ENCODE measurements at places on chromosomes 1 and 21. TPM values are rescaled to one million over a fixed set of nuclear protein-coding genes. Genes with fewer than 3 reads are reported as not detected.

The TRNAU1AP gene
- total RNA-seq = 22.0 TPM

The CLEC20A gene
- total RNA-seq = not detected

The KCNT2 gene
- 0.40 TPM for total RNA-seq

The PLA2G2D gene
- not detected for total RNA-seq

The UTS2 gene
- not detected for total RNA-seq

DNA sequence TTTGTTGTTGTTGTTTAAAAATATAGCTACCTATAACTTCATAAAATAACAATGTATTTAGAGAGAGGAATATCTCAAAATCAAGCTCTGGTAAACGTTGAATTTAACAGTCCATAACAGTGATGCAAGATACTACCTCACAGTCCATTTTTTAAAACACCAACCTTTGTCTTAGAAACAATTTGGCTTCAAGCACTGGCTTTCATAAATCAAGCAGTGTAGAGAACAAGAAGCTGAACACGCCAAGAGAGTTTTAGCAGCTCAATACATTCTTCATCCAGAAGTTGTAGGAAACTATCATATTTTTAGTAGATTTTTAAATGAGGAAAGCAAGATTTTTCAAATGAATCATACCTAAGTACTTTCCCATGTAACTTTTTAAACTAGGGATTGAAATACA is 334.3 kb upstream of the ADAMTS5 start:
- no peak for DNase-seq

DNA sequence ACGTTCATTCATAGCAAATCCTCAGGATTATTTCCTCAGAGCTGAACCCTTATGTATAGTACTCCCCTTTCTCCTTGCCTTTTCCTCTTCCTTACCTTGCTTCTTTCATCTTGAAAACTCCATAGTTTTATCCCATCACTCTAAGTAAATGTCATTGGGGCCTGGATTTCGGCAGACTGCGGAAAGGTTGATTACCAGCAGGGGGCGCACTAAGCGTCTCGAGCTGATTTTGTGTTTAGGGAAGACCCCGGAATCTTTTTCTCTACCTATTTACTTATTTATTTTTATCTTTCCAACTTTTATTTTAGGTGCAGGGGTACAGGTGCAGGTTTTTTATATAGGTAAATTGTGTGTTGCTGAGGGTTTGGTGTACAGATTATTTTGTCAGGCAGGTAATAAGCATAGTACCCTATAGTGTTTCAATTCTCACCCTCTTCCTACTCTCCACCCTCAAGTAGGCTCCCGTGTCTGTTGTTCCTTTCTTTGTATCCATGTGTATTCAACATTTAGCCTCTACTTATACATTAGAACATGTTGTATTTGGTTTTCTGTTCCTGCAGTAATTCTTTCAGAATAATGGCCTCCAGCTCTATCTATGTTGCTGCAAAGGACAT is 11.4 kb upstream of the MTARC1 start:
- no peak for DNase-seq

GRCh38 chr1:207903767-207904166 is 7.2 kb downstream of the CD34 start:
- DNase-seq = no peak

DNA sequence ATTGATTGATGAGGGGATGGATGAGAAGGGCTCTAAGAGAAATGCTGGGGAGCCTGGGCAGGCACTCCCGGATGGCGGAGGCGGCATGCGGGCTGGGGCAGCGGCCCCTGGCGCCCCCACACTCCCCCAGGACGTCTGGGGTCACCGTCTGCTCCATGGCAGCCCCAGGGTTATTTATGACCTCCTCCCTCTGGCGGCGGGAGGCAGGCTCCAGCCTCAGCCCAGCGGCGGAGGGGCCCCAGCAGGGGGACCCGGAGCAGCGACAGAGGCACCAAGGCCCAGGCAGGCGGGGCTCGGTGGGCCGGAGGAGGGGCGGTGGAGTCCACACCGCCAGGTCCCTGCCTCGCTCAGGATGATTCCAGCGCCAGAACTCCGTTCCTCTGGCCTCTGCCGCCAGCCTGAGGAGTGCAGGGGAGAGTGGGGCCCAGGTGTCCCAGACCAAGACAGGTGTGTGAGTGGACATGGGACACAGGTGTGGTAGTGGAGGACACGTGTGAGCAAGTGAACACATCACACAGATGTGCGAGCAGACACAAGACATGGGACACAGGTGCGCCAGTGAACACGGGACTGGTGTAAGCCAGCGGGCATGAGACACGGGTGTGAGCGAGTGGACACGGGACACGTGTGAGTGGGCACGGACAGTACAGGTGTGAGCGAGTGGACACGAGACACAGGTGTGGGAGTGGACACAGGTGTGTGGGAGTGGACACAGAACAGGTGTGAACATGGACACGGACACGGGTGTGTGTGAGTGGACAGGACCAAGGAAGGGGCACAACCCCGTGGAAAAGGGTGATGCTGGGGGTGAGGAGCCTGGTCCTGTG is 2.5 kb upstream of the SAMD11 start:
- DNase-seq = peak; percentile 73

- DNase-seq = no peak
Measured at GRCh38 chr1:67201891-67202290, 35.6 kb downstream of the IL23R start.

GRCh38 chr1:13507075-13507474 is 6.7 kb downstream of the LRRC38 start:
- DNase-seq = no peak

DNA sequence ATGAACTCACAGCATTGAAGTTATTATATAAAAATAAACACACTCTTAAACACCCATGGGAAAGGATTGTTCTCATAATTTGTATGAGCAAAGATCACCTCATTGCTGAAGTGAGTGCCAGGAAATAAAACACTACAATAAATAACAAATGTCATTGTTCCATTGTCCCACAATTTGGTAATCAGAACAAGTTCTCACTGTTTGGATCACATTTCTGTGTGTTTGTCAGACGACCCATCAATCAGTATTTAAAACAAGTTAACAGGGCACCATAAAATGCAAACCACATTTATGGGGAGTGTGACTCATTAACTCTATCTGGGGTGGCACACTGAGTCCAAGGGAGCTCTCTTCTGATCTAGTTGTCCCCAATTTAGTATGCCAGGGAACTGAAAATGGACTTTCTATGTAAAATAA is 124.5 kb downstream of the PTPRC start:
- no peak for DNase-seq

GRCh38 chr1:13930151-13930550 is 230.2 kb downstream of the PRDM2 start:
- DNase-seq = no peak

GRCh38 chr1:204673209-204673608 is 12.3 kb downstream of the LRRN2 start:
- no peak for DNase-seq
